NCI-H1436 (cell line): ENCODE measurements at places on chromosomes 6 and 20.

DNA sequence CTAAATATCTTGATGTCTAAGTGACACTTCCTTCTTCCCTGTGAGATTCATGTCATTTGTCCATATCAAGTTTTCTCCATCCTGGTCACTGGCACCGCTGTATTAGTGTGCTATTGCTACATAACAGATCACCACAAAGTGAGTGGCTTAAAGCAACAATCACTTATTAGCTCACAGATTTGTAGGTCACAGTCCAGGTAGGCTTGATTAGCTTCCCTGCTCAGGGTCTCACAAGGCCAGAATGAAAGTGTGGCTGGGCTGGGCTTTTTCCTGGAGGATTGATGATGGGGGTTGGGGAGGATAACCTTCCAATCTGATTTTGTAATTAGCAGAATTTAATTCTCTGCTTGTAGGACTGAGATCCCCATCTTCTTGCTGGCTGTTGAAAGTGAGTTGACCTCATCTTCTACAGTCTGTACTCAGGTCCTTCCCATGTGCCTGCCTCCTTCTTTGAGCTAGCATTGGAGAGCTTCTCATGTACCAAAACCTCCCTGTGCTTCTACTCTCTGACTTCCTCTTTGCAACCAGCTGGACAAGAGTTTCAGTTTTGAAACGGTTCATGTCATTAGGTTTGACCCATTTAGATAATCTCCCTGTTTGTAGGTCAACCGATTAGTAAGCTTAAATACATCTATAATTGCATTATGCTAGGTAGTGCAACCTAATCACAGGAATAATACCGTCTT is 152.4 kb upstream of the MAN1A1 start:
- no peak for DNase-seq

DNA sequence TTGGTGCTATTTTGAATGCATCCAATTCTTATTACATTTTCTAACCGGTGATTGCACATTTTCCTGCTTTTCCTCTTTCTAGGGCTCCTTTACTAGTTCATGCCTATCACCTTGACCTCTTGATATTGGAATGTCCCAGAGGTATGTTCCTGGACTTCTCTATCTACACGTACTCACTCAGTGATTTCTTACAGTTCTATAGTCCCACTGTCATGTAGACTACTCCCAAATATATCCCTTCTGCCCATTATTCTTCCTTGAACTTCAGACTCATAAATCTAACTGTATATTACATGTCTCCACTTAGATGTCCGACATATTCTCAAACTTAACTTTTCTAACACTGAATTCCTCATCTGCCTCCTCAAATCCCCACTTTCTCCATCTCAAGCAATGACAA is 7.2 kb upstream of the AHI1 start:
- no peak for DNase-seq

- no peak for DNase-seq
Measured at GRCh38 chr20:1394686-1395085, 1.8 kb upstream of the FKBP1A start.

DNA sequence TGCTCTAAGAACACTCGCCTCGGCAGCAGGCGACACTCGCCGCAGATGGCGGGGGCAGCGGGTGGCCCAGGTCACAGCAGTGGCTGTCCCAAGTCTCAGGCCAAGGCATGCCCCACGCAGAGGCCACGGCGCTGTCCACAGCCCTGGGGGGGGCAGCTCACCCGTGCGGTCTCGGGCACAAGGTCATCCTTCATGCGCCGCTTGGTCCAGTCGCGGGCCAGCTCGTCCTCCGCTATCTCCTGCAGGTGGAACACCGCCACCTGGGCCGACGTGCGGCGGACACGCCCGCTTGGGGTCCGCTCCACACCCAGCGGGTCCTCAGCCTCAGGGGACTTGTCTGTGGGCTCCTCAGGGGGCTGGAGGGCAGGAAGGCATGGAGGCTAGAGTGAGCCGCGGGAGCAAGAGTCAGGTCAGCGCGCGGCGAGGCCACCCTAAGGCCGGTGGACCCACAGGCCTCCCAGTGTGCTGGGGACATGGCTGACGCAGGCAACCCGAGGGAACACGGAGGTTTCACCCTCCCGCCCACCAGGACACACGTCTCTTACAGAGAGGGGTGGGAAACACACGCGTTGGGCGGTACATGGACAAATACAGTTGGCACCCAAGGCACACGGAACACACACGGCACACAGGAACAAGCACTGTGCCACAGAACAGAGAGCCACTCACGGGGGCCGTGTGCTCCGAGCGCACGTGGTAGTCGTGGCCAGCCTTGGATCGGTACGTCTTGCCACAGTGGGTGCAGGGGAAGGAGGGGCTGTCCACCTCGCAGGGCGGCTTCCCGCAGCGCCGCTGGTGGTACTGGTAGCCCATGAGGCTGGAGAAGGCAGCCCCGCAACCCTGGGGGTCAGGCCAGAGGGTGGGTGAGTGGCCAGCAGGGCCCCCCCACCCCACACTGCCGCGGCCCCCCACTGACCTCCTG is 6.5 kb upstream of the UCKL1 start:
- no peak for DNase-seq

GRCh38 chr6:18510644-18511033 is 123.5 kb downstream of the RNF144B start:
- no peak for DNase-seq

DNA sequence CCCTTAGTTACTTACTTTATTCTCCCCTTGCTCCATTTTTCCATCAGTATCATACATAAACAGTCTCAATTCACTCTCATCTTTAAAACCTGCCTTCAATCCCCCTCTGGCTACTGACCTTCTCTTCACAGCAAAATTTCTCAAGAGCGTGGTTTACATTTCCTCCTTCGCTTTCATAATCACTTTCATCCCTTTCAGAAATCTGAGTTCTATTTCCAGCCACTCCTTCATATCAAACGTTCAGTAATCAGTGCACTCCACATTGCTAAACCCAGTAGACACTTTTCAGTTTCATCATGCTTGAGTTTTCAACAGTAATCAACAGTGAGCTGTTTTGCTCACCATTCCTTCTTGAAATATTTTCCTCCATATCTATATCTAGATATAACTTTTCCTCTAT is 176.7 kb upstream of the HSF2 start:
- no peak for DNase-seq

GRCh38 chr20:11891776-11892545 is 25.7 kb upstream of the BTBD3 start:
- peak; percentile 82 for DNase-seq

- DNase-seq, result no peak
Measured at GRCh38 chr20:62985444-62985778, 21.4 kb downstream of the BHLHE23 start.

DNA sequence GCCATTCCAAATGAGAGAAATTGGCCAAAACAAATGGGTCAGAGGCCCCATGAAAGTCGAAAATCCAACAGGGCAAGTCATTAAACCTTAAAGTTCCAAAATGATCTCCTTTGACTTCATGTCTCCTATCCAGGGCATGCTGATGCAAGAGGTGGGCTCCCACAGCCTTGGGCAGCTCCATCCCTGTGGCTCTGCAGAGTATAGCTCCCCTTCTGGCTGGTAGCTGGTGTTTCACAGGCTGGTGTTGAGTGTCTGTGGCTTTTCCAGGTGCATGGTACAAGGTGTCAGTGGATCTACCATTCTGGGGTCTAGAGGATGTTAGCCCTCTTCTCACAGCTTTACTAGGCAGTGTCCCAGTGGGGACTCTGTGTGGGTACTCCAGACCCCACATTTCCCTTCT is 115.2 kb upstream of the LAMA2 start:
- no peak for DNase-seq
